ENCODE measurements at places on chromosomes 16 and 17.
A peak's percentile ranks its signal among the peaks of the same experiment; 100 is the strongest.

DNA sequence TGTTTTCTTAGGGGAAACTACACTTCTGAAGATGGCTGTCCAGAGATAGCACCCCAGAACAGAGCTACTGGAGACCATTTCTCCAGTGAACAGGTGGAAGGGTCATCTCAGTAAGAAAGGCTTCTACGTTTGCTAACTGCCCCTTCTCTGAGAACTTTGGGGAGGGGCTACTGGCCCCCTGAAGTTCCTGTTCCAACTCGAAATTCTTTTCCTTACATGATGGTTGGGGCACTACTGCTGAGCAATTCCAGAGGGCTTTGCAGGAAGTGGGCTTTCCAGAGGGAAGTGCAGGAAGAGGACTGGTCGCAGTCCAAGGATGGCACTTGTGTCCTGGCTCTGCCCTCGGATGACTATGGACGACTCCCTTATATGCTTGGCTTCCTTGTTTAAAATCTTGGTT lies 31.2 kb downstream of the TOM1L2 start:
- no peak for DNase-seq

DNA sequence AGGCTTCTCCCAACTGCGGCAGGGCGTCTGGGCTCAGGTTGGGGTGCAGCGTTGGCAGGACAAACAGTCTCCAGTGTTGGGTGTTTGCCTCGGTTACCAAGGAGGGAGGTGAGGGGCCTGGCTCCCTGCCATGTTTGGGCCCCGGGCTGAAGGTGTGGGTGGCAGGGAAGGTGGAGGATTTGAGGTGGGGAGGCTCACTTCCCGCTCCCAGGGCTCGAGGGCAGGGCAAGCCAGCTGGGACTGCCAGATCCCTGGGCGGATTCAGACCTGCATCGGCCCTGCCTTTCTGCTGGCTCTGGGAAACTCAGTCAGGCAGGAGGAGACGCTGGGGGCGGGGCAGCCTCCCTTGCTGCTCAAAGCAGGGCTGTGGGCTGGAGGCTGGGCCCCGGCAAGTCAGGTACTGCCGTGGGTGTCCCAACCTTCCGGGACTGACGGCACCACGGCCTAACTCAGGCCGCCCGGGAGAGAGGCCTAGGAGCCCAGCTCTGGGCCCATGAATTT lies 31.3 kb upstream of the KRT17 start:
- DNase-seq = no peak

- peak; percentile 87 for DNase-seq
Observed at GRCh38 chr17:43360739-43361505, 37.9 kb upstream of the ARL4D start.

DNA sequence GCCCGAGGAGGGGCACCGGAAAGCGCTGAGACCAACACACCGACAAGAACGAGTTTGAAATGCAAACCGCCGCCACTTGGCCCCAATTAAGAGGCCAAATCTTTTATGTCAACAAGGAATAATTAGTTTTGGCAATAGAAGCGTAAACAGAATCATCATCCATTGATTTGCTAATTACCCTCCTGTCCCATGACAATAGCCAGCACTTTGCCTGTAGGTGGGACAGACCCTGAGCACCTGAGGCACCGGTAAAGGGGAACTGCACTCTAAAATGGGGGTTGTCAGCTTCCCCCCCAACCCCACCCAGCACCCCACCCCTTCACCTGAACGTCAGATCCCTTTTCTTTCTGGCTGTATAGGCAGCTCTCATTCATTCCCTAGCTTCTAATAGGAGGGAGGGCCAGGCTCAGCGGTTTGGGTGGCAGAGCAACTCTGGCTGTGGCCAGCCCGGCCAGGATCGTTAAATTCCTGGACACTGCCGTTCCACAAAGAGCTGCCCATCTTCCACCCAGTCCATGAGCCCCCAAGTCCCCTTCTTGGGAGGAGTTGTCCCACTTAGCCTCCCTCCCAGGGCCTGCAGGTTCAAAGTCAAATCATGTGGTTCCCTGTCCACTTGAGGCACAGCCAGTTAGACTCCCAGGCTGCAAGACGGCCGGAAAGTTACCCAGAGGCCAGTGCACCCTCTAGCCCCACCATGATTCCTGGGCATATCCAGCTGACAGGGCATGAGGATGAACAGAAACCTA lies 45.8 kb downstream of the WNT3 start:
- no peak for DNase-seq

GRCh38 chr16:71479420-71479819 lies 9.7 kb downstream of the ZNF19 start:
- DNase-seq = no peak

GRCh38 chr17:79356839-79357447 lies 253.9 kb downstream of the RBFOX3 start:
- no peak for DNase-seq

DNA sequence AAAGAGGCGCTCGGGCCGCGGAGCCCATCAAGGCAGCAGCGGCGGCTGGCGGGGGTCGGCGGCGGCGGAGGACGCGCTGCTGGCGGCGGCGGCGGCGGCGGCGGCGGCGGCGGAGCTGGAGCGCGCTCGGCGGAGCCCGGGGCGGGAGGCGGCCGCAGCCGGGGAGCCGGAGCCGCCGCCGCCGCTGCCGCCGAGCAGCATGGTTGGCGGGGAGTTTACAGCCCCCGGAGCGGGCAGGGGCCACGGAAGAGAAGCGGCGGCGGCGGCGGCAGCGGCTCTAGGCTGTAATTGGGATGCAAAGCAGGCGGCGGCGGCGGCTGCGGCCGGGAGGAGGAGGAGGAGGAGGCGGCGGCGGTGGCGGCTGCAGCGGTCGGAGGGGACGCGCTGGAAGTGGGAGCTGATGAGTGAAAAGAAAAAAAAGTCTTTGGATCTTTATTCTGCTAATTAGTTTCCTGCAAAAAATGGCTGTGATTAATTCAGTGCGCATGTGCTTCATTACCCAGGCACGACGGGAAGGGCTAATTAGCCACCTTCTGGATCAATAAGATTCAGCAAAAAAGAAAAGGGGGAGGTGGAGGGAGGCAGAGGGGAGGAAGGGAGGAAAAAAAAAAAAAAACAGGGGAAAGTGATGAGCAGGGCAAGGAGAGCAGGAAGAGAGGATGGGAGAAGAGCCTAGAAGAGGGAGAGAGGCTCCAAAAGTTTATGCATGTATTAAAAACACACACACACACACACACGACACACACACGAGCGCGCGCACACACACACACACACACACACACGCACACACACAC lies 10.9 kb upstream of the ZFHX3 start:
- DNase-seq = no peak

- DNase-seq = no peak
Observed at GRCh38 chr16:26963109-26963508, 103.6 kb upstream of the C16orf82 start.

GRCh38 chr16:47979164-47979520 lies 176.7 kb downstream of the ABCC12 start:
- DNase-seq = no peak

DNA sequence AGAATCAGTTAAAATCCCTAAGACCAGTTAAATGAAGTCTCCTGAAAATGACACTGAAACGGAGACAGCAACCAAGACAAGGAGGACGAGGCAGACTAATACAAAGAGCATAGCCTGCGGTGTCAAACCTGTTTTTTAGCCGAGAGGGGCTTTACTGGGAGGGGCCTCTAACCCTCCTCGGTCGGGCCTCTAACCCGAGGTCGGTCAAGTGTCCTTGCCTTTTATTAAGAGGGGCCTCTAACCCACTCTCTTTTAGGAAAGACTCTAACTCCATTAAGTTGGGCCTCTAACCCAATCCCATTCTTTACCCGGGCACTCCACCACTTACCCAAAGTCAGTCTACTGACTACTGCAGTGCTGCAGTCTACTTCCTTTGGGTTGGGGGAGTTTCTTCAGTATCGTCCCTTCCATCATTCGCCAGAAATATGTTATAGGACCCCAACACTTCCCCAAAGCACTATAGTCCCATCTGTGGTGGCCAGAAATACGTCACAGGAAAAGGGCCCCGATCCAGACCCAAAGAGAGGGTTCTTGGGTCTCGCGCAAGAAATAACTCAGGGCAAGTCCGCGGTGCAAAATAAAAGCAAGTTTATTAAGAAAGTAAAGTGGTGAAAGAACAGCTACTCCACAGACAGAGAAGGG lies 39.2 kb upstream of the ARL4D start:
- DNase-seq = no peak

GRCh38 chr17:66915204-66915611 lies 49.3 kb upstream of the CACNG4 start:
- DNase-seq = no peak

DNA sequence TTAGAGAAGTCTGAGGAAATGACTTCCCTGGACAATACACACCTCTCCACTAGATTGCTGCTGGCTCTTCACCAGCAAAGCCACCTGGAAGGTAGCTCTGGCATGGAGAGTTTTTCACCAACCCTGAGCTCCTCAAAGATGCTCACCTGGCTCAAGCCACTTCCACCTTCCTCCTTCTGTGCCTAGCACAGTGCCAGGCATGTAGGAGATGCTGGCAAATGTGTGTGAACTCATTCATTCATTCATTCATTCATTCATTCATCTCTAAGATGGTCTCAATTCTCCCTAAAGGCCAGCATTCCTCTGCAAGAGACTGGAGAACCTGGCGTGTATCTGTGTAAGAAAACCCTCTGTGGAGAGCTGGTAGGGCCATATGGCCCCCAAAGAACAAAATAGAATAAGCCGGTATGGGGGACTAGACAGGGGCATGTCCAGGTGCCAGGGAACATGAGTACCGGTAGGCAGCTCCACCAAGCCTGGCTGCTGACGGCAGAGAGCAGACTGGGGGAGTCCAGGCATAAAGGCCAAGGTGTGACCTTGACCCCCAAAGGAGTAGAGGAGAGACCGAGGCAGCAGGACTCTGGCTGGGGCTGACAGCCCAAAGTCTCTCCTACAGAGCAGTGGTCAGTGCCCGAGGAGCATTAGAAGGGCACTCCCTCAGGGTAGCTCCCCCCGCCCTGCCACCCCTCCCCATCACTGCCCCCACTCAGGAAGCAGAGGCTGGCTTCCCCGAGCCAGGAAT lies 132.2 kb upstream of the TNRC6C start:
- DNase-seq = no peak

DNA sequence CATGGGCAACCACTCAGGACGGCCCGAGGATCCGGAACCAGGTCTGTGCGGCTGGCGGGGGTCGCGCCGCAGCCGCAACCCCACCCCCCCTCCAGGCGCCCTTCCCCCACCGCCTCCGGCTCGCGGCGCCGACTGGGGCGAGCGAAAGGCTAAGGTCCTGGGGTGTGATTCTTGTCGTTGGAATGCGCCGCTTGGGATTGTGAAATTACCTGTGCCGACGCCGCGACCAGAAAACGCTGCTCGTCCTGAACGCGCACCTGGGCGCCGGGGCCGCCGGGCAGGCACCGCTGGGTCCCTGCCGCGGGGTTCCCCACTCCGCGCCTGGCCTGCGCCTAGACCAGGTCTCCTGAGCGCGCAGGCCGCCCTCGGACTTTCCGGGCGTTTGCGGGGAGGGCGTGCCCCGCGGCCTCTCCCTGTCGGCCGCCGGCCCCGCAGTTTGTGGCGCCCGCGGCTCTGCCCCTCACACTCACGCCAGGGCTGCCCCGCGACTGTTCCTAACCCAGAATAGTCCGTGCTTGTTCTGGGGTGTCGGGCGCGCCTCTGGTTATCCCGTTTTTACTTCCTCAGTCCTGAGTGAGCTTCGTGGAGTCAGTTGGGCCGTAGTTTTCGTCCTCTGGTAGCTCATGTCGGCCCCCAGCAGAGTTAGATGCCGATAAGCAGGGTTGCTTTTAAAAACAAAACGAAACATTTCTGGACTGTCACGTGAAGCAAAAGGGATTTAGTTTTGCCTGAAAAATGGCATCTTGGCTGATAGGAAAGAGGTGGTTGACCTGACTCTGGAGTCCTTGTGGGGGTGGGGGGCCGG lies 147.2 kb downstream of the SPECC1 start:
- peak; percentile 14 for DNase-seq
